Stimulated activated CD8-positive, alpha-beta memory T cell treated with anti-CD3 and anti-CD28 coated beads, Interleukin-12 subunit alpha, Interleukin-12 subunit beta, amount 100 ng/mL, for 4 hours (primary cell): ENCODE measurements at places on chromosomes 1 and 21.

GRCh38 chr1:77560741-77561140 lies 121.7 kb downstream of the ZZZ3 start:
- DNase-seq: no peak

- DNase-seq: no peak
These were observed 70.6 kb downstream of the LAMC1 start for GRCh38 chr1:183093786-183094298.

GRCh38 chr1:43282220-43283195 lies 2.9 kb downstream of the C1orf210 start:
- no peak for DNase-seq

DNA sequence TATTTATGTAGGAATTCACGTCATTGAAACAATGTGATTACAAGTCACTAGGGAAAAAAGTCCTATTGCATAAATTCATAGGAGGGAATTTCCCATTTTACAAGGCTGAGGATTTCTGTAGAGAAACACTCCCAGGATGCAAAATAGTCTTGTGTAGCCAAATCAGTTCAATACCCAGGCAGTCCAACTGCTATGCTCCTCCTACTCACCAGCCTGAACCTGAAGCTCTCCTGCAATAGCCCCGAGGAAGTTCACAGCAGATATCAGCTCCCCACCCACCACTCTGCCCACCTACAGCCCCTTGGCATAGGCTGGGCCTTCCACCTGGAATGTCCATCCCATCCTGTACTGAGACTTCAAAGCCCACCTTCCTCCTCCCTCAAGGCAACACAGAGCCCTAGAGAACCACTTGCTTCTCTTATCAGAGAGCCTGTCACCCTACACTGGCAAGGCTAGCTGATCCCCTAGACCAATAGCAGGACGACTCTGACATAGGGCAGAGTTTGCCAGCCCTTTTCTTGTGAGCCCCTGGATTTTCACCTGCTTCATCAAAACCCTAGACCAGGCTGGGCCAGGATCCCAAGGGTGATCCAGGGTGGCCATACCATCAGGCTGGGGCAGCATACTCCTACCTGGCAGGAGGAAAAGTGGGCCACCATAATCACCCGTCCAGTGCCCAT lies 1.5 kb downstream of the LSS start:
- no peak for DNase-seq

- DNase-seq: no peak
These were observed 1.5 kb downstream of the LYPLAL1 start for GRCh38 chr1:219175212-219175564.

DNA sequence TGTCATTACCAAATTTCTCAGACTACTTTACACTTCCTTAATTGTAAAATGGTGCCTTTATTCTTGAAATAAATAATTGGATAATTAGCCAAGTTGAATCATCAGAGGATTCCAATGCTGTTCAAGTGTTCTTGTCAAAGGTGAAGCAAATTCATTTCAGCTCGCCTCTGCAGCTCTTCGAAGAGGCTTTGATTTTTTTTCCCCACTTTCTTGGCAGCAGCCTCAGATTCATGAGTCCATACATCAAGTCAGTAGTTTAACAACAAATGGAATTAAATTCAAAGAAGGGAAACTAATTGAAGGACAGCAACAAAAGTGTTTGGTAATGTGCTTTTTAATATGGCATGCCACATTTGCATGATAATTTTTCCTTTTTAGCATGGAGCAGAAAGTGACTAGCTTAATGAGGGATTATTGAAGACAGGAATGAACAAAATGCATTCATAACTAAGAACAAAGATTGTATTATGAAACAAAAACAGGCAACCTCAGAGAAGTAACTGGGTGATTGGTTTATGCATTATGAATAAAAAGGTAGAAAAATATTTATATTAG lies 239.0 kb downstream of the USH2A start:
- DNase-seq: no peak

- no peak for DNase-seq
These were observed 81.1 kb upstream of the TIAM1 start for GRCh38 chr21:31425138-31425537.

- DNase-seq: no peak
These were observed 2019.8 kb downstream of the NCAM2 start for GRCh38 chr21:23017989-23018388.

DNA sequence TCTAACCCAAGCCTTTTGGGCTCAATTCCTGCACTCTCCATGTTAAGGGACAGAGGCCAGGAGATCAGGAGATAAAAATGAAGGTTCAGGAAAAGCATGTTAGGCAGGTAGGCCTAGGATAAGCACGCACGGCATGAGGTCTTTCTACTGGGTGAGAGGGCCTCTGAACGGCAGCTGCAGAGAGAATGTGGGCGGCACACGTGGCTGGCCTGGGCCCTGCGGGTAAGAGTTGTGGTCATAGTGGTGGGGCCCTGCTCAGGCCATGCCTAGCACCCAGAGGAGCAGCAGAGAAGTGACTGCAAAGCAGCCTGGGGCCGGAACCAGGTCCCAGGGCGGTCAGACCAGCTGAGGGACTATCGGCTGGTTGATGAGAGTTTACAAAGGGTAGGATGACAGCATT lies 7.5 kb upstream of the FOXO6 start:
- DNase-seq: no peak
